ENCODE measurements at places on chromosomes 5 and 9.

DNA sequence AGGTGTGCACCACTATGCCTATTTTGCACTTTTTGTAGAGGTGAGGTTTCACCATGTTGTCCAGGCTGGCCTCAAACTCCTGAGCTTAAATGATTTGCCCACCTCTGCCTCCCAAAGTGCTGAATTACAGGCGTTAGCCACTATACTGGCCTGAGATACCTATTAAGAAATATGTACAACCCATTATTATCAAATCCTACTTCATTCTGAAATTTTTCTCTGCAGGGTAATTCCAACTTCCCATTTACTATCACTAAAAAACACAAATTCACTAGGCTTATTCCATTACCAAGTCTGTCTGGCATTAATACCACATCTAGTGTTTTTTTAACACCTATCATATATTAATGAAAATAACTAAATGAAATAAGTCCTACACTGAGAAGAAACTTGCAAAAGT lies 18.2 kb downstream of the PPP2CA start:
- no peak for DNase-seq

GRCh38 chr9:24817756-24818155 lies 272.1 kb upstream of the IZUMO3 start:
- DNase-seq, result no peak

- no peak for DNase-seq
Observed at GRCh38 chr9:75658301-75658905, 232.1 kb upstream of the PCSK5 start.

- DNase-seq, result no peak
Observed at GRCh38 chr5:162603443-162604070, 536.0 kb downstream of the GABRG2 start.

- DNase-seq, result no peak
Observed at GRCh38 chr9:92804727-92805126, 40.1 kb upstream of the BICD2 start.

GRCh38 chr5:145666591-145666990 lies 168.6 kb downstream of the PRELID2 start:
- DNase-seq, result no peak

- DNase-seq, result no peak
Observed at GRCh38 chr5:106195679-106196474, 1474.9 kb downstream of the EFNA5 start.

DNA sequence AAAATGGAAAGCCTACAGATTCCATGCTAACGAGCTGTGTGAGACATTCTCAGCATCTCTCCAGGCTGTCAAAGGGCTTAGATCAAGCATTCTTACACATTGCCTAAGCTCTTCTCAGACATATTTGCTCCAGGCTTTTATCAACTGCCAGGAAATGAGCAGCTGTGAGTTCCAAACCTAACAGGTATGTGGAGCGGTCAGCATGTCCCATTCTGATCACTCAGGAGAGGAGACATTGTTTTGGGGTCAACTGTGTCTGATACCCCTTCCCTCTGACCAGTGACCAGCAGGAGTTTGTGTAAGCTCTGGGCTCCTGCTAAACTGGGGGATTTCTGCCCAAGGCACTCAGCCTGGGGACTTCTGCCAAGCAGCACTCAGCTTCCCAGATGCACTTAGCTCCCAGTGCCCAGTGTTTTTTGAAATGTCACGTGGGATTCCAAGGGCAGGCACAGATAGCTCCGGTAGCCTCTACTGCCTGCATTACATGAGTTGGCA lies 229.1 kb downstream of the SEC61B start:
- no peak for DNase-seq
